ENCODE measurements at places on chromosomes 12 and 14.
A peak's percentile ranks its signal among the peaks of the same experiment; 100 is the strongest.

GRCh38 chr12:58034311-58034710 is 92.9 kb downstream of the ATP23 start:
- DNase-seq = no peak

DNA sequence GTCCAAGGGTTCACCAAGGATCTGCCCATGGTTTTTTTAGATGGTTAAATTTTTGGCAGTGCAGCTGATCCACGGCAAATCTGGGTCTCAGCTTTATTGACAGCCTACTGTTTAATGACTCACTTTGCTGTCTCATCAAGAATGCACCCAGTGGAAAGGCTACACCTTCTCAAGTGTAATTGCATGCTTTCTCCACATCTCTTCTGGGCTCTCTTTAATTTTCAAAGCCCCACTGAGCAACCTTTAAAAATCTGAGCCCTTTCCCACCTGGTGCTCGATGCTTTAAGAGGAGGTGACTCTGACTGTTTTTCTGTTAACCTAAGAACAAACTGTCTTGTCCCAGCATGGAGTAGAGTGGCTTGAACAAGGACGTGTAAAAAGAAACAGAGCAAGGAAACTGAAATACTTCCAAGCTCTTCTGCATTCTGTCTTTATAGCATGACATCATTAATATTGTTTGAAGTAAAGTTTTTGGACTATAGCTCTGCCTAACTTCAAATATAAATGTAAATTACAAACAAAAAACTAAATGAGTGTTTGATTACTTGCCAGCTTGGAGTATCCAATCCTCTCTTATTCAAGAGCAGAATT is 214.2 kb upstream of the KRR1 start:
- no peak for DNase-seq

- DNase-seq = no peak
Measured at GRCh38 chr12:11648514-11649412, 711 bp upstream of the ETV6 start.

DNA sequence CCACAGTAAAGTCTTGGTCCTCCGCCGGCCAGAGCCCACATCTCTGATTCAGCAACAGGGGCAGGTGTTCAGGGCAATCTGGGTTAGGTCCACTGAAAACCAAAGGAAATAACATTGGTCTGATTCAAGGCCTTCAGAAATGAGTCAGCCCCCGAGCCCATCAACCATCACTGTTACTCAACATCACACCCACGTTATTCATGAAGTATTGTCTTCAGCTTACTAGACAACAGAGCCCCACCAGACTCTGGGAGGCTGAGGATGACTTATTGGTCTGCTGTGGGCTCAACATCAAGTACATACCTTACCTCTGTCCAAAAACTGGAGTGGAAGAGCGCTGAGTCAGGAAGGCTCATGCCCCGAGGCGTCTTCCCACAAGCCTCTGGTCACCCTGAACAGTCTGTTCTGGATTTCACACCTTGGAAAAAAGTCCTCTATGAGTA is 97.5 kb downstream of the ZFP36L1 start:
- DNase-seq = peak; percentile 33

GRCh38 chr12:28750946-28751685 is 398.0 kb upstream of the FAR2 start:
- DNase-seq = no peak

GRCh38 chr12:62371661-62372060 is 95.0 kb upstream of the MON2 start:
- DNase-seq = no peak

DNA sequence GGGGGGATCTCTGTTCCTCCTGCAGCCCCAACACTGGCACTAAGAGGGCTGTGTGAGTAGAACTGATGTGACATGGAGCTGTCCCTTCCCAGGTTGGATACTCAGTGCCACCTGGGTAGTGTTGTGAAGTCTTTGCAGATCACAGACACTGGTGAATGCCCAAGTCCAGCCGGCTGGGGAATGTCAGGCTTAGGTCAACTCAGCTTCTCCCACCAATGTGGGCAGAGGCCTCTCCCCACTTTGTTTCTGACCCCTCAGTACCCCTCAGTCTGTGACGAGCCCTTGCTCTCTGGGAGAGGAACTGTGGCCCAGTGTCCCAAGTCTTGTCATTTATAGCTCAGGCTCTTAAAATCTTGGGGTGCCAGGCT is 11.3 kb downstream of the SLC25A29 start:
- DNase-seq = no peak

DNA sequence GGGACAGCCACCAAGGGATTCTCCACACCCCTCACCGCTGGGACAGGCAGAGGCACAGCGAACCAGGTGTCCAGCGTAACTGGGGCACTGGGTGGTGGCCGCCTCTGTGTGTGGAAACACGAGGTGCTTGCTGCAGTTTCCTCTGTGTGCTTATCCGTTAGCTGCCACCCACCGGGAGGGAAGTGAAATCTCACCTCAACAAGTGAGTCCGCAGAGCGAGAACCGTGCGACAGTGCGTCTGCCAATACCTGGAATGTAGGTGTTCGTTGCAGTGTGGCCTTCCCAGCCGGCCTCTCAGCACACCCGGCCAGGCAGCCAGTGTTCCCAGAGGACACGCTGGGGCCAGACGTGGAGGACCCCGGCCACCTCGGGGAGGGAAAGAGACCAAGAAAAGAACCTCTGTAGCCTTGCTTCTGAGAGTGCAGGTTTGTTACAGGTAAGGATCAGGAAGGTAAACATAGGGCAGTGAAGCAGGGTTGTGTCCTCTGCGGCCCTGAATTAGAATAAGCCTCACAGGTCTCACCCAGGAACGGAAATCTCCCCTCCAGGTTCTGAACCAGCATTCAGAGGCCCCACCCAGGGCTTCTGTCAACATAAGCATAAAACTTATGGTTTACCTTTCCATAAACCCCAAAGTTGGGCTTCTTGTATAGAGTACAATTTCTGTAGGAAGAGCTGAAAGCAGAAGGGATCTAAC is 1.5 kb downstream of the BCL2L14 start:
- DNase-seq = no peak

GRCh38 chr14:68762953-68763764 is 29.7 kb downstream of the ZFP36L1 start:
- DNase-seq = no peak

DNA sequence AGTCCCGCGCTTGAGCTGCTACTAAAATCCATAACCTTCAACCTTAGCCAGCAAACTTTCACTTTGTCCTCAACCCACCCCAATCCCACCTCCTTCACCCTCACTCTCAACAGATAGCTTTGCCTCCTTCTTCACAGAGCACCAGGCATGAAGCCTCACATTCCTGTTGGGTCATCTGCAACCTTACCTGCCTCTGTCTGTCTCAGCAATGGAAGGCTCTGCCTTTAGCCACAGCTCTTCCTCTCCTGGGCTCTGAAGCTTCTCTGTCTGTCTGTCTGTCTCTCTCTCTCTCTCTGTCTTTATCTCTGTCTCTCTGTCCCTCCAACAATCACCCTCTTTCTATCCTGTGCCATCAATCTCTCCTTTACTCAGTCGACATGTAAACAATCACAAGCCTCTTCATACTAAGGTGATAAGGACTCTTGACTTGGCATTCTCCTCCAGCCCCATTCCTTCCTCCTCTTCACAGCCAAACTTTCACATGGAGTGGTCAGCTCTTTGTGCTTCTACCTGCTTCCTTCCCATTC is 220.8 kb downstream of the SPTSSA start:
- DNase-seq = no peak

DNA sequence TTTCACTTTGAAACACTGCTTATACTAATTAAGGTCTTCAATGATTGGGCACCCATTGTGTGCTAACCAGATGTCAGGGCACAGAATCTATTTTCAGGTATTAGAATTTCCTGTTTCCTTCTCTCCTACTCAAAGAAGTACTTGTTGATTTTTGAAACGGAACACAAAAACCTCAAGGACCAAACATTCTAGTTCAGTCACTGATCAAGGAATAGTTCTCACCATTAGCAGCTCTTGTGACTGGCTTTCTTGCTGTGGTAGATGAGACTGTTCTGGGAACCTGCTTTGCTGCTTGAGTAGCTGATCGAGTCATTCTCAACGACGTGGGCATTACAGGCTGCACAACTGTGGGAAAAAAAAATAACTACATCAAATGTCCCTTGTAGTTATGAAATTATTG is 11.0 kb downstream of the DLGAP5 start:
- no peak for DNase-seq

GRCh38 chr12:67433385-67434175 is 164.4 kb downstream of the CAND1 start:
- no peak for DNase-seq

DNA sequence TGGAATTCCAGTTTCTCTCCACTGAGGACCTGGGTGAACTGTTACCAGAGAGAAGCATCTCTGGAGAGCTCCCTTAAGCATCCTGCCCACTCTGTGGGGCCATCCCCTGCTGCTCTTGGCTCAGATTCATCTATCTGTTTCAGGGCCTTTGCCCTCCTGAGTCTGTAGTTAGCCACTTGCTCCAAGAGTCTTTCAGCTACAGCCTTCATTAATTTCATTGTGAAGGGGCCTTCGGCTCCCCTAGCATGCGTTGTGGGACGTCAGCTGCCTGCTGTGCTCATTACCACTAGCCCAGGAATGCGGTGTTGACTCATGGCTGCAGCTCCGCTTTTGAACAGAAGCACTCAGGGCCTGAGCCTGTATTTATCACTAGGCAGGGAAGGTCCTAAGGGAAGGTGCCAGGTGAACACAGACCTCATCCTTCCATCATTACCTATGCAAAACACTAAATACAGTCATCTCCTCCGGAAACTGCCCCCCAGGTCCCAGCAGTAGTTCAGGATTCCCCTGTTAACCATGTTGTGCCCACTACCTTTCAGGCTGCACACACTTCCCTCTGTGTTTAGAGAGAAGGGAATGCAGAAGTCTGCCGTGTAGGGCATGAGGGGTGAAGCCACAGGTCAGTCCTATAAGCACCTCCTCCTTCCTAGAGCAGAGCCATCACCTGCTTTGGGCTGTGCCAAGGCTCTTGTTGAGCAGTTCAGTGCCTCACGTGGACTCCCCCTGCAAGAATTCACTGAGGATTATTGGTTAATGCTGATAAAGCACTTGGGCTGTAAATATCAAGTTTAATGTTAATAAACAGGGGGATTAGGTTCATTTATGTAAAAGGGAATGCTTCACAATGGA is 191.4 kb downstream of the CACNA1C start:
- no peak for DNase-seq

All from chondrocyte (in vitro differentiated cells).